ENCODE measurements at places on chromosomes 2 and 18. TPM values are rescaled to one million over a fixed set of nuclear protein-coding genes. Genes with fewer than 3 reads are reported as not detected.

The PROM2 gene
- 147 TPM for total RNA-seq

The POTEI gene
- total RNA-seq = not detected

The DOCK10 gene
- total RNA-seq = 33.6 TPM

The GALNT14 gene
- 3.1 TPM for total RNA-seq

The SPR gene
- 33.6 TPM for total RNA-seq

The HOXD4 gene
- not detected for total RNA-seq

The LRP1B gene
- 1.7 TPM for total RNA-seq

The MC5R gene
- total RNA-seq = not detected

The RAX gene
- not detected for total RNA-seq

The ARHGAP15 gene
- total RNA-seq = not detected

The RGPD3 gene
- total RNA-seq = not detected

The POTEJ gene
- not detected for total RNA-seq

The MAL gene
- 171 TPM for total RNA-seq

The UNC80 gene
- not detected for total RNA-seq

The CCDC85A gene
- total RNA-seq = not detected

The ZNF385B gene
- 2.8 TPM for total RNA-seq

The FAM124B gene
- total RNA-seq = 0.60 TPM

The ROCK2 gene
- total RNA-seq = 28.5 TPM

The CHRND gene
- total RNA-seq = not detected

The ITGA4 gene
- 0.15 TPM for total RNA-seq

The ZNF521 gene
- total RNA-seq = not detected

The USP34 gene
- total RNA-seq = 120 TPM

The MDH1B gene
- total RNA-seq = 4.1 TPM

The CXCR1 gene
- not detected for total RNA-seq

The NT5C1B gene
- not detected for total RNA-seq

The HAT1 gene
- total RNA-seq = 132 TPM

The RAB10 gene
- 150 TPM for total RNA-seq

The SIX2 gene
- 11.9 TPM for total RNA-seq

The SERPINB3 gene
- not detected for total RNA-seq

The DNAH6 gene
- total RNA-seq = not detected

The DYNAP gene
- not detected for total RNA-seq

The IL1B gene
- total RNA-seq = 1.4 TPM

The CNTNAP5 gene
- not detected for total RNA-seq

The CERKL gene
- 1.6 TPM for total RNA-seq

The ABCB11 gene
- total RNA-seq = not detected

The YES1 gene
- 111 TPM for total RNA-seq

The GPR155 gene
- 0.18 TPM for total RNA-seq

The C2orf80 gene
- not detected for total RNA-seq

The TMEM150A gene
- 5.3 TPM for total RNA-seq

The FLACC1 gene
- total RNA-seq = 0.75 TPM

The IL1RL2 gene
- total RNA-seq = 1.2 TPM

The FBXO36 gene
- total RNA-seq = 3.6 TPM

The ATP8B1 gene
- 16.7 TPM for total RNA-seq

The PER2 gene
- total RNA-seq = 22.9 TPM

The EN1 gene
- total RNA-seq = not detected
